GM20000 (cell line): ENCODE measurements at places on chromosomes 2 and 18.

DNA sequence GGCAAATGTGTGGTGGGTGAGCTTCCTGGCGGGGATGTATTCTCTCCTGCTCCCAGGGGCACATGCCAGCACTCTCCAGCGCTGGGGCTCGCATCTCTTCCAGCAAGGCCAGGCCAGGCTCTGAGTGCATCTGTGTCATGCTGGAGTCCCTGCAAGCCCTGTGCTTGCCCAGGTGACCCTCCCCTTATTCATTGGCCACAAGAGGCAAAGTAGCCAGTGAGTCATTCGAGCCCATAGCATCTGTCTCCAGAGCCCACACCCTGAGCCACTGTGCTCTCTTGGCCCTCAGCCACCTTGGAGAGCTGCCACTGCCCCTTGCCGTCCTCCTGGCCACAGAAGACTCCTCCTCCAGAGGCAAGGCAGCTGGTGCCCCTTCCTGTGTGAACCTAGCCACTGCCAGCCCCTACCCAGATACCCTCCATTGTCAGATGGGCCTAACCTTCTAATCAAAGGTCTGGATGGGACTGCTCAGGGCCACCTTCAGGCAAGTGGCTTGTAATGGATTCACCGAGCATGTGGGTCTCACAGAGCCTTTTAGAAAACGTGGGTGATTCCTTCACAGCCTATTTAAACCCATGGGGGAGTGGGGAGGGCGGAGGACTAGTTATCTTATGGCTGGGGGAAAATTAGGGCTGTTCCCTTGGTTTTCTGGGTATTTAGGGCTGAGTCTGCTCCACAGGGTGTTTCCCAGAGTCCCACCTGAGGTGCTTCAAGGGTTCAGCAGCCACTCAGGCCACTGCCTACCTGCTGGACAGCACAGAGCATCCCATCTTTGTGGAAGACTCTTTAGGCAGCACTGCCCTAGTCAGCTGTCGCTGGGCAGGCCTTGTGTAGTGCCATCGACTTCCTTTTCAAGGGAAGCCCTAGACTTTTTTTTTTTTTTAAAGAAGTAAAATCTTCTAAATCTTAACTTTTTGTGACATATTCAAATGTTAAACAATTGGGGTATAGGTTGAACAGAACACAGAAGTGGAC, 137.4 kb downstream of the ACOXL start:
- no peak for DNase-seq

- DNase-seq, result no peak
Measured at GRCh38 chr2:171142398-171142797, 18.3 kb downstream of the TLK1 start.

DNA sequence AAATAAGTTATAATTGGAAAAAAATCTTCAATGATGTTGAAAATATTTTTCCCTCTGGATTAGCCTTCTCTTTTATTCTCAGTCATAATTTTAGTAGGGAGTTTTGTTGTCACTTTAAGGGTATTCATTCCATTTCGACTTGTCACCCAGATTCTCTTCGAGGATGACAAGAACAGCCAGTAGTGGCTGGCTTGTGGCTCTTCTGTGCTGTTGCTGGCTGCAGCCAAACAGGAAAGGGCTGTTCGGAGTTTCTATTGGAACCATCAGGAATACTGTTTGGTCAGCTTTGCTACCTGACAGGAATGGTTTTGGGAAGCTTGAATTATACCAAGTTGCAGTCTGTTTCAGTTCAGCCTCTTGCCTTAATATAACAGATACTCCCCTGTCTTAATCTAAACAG, 41.6 kb downstream of the MGAT5 start:
- no peak for DNase-seq

GRCh38 chr2:53654396-53654795, 113.2 kb upstream of the CHAC2 start:
- no peak for DNase-seq

- DNase-seq, result no peak
Measured at GRCh38 chr2:233565685-233566140, 869 bp downstream of the USP40 start.

GRCh38 chr2:73828389-73828817, 358 bp upstream of the STAMBP start:
- DNase-seq, result no peak

DNA sequence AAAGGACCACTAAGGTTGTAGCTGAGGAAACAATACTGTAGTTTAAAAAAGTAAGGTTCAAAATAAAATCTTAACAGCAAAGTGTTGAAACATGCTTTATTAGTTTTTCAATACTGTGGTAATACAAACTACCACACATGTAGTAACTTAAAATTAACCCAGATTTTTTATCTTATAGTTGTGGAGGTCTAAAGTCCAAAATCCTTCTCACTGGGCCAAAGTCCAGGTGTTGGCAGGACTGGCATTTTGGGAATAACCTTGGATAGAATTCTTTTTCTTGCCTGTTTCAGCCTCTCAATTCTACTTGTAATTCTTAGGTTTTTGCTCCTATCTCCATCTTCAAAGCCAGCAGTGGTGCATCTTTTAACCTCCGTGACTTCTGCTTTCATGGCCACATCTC, 942.0 kb downstream of the TSN start:
- no peak for DNase-seq

GRCh38 chr18:56651771-56652092, 573 bp downstream of the WDR7 start:
- no peak for DNase-seq

- DNase-seq, result no peak
Measured at GRCh38 chr2:127651971-127652550, 6.1 kb downstream of the GPR17 start.

DNA sequence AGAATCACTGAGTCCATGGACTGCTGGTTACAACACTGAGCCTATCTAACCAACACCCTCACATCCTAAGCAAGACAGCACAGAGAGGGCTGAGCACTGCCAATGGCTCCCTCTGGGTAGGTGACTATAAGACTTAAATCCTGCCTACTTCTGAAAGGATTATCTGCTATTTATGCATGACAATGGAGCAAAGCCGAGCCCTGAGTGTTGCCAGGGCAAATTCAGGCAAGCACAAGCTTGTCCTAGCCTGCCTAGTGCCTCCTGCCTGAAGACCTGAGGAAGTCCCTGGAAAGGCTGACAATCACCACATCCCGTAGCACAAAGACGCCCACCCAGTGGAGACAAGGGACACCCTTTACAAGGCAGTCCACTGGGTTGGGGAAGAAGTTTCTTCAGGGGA, 129.7 kb downstream of the OSR1 start:
- DNase-seq, result no peak

GRCh38 chr2:45901468-45902032, 250.1 kb downstream of the PRKCE start:
- DNase-seq, result no peak

DNA sequence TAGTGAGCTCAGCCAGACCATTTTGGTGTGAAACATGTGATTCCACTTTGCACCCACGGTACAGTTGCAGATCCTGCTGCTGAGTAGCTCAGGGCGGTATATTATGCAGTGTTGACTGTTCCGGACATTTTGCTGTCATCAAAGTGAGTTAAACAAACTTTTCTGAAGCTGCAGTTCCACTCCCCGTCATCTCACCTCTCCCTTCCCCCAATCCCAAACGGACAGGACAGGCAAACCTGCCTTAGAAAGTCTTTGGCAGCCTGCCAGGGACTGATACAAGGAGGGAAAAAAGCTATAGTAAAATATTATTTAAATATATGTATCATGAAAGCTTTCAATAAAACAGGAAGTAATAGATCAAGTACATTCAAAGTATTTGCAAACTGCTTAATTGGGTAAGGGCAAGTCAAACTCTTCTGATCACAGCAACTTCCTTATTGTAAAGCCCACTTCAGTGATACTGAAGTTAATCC, 35.5 kb upstream of the SP5 start:
- DNase-seq, result no peak

GRCh38 chr2:187037310-187037709, 188.3 kb upstream of the ZSWIM2 start:
- DNase-seq, result no peak

DNA sequence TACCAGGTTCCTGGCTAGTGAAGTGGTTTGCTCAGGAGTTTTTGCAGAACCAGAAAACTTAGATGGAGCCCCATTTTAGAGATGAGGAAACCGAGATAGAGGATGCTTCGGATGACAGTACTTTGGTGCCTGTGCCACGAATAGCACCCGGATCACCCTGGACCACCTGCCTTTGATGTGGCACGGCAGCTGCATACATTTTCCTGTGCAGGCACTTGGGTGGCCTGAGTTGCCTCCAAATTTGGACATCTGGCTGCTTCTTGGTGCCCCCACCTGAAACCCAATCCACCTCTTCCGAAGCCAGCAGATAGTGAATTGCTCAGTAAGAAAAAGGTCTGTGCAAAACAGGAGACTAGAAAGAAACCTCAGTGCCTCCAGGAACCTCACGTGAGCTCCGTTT, 140.6 kb upstream of the ID2 start:
- no peak for DNase-seq

DNA sequence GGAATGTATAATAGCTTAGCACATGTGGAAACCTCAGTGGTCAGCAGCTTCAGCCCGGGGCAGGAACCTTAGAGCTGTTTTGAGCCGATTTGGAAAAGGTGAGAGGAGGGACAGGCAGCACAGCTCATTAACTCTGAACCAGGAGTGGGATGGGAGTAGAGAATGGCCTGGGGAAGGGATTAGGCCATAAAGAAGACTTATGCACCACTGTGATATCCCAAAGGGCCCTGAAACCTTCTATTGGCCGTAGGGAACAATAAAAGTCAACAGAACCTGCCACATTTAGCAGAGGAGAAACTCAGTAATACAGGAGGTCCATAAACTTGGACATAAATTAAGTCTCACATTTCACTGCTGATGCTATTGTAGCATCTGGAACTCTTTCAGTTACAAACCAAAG, 124.2 kb upstream of the REV1 start:
- no peak for DNase-seq

DNA sequence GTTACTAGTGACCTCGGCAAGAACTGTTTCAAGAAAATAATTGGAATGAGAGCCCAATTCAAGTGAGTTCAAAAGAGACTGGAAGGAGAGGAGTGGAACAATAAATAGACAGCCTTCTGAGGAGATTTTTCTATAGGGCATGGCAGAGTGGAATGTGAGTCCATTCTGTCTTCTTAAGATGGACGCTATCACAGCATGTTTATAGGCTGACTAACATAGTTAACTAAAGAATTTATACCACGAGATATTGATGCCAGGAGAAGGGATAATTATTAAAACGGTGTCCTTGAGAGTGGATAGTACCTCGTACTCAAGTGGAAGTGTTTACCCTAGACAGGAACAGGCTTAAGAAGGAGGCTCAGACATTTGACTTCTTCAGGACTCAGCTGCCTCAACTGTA, 143.5 kb upstream of the RBBP8 start:
- no peak for DNase-seq

- DNase-seq, result no peak
Measured at GRCh38 chr2:119085613-119086012, 72.9 kb downstream of the C1QL2 start.

DNA sequence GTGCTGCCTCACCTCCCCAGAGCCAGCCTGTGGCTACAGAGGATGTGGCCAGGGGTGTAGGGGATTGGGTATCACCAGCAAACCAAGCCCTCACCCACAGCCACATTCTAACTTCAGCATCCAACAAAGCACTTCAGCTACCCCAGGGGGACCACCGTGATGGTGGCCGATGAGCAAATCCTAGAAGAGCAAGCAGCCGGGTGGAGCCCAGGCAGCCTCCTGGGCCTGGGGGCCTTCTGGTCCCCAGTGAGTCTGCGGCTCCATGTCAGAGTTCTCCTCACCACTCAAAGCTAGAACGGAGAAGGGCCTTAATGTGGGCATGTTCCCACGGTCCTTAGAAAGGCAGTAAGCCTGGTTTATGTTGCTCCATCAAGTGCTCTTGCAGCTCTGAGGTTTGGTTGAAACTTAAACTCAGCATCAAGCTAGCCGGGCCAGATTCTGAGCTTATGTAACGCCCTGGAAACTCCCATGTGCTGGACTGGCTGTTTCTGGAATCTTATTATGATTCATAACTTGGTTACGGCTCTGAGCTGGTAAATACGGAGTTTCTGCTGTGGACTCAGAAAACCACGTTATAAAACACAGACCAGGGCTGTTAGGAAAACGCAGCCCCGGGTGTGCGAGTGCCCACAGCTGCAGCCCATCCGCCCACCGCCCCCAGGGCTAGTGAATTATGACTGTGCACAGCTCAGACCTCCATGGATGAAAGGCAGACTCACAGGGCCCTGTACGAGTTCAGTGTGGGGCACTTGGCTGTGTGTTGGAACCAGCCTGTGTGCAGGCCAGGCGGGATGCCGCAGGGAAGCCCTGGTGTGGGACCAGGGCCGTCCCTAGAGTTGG, 99.8 kb downstream of the SEPTIN10 start:
- DNase-seq, result peak; percentile 69

DNA sequence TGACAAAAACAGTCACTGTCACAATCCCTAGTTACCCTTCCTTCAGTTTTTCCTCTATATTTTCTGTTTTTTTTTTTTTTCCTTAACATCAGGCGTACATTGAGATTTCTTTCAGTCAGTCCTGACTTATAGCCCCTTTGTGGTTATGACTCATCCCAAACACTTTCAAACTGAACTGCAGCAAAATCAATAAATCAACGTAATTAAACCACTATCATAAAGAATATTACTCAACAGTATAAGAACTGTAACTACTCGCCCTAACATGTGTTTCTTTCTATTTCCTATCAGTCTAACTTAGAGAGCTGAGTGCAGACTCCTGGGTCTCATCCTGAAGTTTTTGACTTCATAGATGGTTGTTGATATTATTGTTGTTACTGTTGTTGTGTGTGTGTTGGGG, 523.5 kb downstream of the LRRTM4 start:
- no peak for DNase-seq

DNA sequence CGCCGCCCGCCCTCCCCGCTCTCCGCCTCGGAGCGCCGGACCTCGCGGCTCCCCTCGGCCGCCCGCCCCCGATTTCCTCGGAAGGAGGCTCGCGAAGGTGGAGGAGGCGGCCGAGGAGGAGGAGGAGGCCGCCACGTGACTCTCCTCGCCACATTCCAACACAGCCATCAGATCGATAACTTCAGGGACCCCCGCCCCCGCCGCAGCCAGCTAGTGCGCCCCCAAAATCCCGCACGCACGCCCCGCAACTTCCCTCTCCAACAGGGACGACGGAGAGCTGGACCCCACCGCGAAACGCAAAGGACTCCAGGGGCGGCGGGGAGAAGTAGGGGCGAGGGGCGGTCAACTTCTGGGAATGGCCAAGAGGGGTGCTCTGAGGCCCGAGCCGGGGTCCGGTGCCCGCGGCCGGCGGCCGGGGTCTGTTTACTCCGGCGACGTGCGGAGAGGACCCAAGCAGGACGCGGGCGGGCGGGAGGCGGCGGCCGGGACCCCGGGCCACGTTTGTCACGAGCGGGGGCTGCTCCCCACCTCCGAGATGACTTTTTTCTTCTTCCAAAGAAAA, 2.0 kb downstream of the ZNF521 start:
- DNase-seq, result peak; percentile 25

GRCh38 chr18:43883886-43884285, 606.6 kb upstream of the SYT4 start:
- no peak for DNase-seq

DNA sequence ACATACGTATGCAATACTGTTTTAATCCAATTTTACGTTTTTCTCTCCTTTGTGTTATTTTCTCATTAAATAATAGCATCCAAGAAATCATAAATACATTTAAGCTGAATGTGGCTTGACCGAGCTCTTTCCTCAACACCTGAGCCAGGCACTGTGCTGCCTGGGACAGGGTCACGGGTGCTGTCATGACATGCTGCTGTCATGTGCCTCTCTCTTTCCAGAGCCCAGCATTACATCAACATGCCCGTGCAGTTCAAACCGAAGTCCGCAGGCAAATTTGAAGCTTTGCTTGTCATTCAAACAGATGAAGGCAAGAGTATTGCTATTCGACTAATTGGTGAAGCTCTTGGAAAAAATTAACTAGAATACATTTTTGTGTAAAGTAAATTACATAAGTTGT, 94.1 kb upstream of the LDLRAD4 start:
- DNase-seq, result no peak
